ENCODE measurements at places on chromosomes 16 and 17.

GRCh38 chr17:31433091-31433790 lies 41.8 kb downstream of the RAB11FIP4 start:
- no peak for DNase-seq

DNA sequence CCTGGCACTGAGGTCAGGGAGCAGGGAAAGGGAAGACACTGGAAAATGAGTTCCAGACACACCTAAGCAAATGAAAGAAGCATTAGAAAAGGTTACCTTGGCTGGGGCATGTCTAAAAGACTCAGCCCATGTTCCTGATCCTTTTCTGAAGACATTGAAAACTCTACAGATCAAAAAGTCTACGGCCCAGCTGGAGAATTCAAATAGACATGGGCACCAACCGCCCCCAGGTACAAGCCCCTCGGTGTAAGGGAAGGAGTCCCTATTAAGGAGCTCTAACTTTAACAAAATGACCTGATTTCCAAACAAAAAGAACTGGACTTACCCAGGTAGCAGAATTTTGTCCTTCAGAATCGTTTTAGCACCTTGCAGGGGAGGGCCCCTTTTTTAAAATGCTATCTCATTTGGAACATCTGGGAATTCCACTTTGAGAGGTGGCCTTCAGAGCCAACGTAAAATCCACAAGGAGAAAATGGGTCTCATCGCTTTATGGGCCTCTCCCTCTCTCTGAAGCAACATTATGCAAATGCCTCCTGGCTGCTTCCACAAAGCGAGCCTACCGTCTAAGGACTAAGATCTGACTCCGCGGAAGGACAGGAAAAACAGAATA lies 43.6 kb upstream of the RBFOX3 start:
- no peak for DNase-seq

GRCh38 chr16:27269300-27270150 lies 953 bp upstream of the NSMCE1 start:
- DNase-seq, result no peak

DNA sequence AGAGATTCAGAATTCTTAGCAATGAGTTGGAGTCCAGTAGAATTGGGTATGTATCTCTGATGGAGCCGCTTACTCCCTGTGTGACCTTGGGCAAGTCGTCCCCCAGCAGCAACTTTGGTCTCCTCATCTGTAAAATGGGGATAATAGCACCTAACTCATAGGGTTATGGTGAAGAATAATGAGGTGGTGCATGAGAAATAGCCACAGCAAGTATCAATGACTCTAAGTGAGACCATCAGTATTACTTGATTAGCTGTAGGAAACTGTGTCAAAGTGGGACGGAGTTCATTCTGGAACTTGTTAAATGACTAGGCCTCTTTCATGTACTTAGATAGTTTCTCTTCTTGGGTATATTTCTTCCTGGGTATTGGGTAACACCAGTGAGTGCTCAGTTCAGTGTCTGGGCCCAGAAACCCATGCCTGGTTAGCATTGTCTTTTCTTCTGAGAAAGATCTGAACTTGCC lies 6.4 kb downstream of the PRKCB start:
- DNase-seq, result no peak

- no peak for DNase-seq
These were observed 5.8 kb downstream of the CHTF18 start for GRCh38 chr16:794091-794822.

GRCh38 chr16:69321080-69321479 lies 9.3 kb downstream of the PDF start:
- no peak for DNase-seq

- DNase-seq, result peak; percentile 55
These were observed 27.2 kb downstream of the ABCC3 start for GRCh38 chr17:50661795-50662391.

GRCh38 chr17:29283496-29283895 lies 10.5 kb downstream of the NUFIP2 start:
- no peak for DNase-seq

GRCh38 chr16:22317625-22318024 lies 20.4 kb downstream of the POLR3E start:
- no peak for DNase-seq

DNA sequence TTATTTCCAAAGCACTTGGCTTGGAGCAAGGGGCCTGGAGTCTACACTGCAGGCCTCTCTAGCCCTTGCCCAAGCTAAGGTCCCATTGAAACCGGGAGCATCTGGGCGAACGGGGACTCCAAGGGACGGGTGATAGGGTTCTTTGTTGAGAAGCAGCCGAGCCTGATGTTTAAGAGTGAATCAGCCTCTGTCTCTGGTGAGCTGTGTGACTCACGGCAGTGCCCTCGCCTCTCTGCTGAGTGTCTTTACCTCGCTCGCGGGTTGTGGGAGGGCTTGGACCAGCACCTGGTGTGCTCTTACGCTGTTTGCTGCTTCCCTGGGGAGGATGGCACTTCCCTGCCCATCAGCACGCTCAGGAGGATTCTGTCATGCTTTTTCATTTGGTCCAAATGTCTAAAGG lies 1.3 kb downstream of the HGS start:
- DNase-seq, result no peak

DNA sequence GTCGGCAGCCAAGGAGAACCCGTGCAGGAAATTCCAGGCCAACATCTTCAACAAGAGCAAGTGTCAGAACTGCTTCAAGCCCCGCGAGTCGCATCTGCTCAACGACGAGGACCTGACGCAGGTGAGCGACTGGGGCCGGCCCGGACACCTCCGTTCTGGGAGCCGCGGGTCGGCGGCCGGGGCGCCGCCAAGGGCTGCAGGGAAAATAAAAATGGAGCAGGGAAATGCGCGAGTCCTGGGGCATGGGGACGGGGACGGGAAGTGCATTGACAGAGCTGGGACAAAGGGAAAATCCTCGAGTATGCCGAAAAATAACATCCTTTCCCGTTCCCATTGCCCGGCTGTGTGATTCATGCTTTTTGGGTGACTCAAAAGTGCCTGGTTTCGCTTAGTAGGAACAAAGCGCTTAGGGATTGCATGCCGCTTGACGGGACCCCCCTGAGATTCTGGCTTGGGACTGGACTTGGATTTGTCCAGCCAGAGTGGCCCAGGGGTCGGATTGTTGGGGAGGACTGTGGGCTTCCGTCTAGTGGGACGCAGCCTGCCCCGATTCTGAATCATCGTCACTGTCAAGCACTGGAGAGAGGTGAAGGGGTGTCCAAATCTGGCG lies 699 bp downstream of the MPRIP start:
- DNase-seq, result no peak

DNA sequence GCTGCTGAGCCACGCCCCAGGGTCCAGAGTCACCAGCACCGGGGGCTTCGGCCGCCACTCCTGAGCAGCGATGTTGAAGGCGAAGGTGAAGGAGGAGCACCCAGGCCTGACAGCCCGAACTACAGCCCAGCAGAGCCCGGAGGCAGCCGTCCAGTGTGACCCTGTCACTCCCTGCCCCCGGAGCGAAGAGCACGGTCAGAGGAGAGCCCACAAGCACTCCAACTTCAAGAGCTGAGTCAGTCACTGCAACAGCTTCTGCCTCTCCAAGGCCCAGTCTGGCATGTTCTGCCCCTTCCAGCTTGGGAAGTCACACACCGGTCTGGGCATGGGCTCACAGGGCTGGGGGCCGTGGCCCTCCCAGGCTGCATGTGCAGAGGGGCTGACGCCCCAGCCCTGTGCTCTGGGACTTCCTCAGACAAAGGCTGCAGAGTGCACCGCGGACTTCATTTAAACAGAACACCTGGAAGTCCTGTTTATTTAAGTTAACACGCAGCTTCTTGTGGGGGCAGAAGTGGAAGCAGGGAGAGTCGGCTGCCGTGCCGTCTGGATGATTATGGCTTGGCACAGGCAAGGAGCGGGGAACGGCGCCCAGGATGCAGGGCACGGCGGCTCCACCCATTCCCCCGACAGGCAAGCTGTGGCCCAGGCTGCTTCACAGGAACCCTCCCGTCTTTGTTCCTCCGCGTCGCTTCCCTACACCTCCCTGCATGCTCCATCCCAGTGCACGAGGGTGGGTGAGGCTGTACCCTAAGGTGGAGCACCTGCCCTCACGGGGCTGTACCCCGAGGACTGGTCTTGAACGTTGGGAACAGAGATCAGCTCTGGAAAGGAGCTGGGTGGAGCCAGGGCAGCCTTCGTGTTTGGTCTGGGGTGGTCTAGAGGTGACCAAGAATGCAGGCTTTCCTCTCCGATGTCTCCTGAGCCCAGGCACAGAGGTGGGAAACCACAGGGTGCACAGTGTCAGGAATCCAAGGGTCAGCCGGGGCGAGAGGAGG lies 68.9 kb upstream of the METRNL start:
- DNase-seq, result no peak

DNA sequence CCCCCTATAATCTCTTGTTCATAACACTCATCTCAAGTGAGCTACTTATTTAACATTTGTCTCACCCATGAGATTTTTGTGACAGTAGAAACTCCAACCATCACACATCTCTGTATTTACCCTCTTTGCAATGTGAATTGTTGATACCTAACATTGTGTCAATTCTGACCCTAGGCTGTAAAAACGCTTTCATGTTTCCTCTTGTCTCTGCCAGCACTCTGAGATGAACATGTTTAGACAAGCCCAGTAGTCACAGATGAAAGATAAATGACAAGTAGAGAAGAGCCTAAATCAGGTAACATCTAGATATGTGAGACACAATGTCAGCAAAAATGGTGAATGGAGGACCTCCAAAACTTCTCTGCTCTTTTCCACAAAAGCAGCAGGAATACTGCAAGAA lies 1254.5 kb upstream of the GOT2 start:
- no peak for DNase-seq

GRCh38 chr16:73068541-73069401 lies 20.8 kb upstream of the ZFHX3 start:
- DNase-seq, result peak; percentile 97

- DNase-seq, result no peak
These were observed 5.9 kb upstream of the SDK2 start for GRCh38 chr17:73650140-73650539.

DNA sequence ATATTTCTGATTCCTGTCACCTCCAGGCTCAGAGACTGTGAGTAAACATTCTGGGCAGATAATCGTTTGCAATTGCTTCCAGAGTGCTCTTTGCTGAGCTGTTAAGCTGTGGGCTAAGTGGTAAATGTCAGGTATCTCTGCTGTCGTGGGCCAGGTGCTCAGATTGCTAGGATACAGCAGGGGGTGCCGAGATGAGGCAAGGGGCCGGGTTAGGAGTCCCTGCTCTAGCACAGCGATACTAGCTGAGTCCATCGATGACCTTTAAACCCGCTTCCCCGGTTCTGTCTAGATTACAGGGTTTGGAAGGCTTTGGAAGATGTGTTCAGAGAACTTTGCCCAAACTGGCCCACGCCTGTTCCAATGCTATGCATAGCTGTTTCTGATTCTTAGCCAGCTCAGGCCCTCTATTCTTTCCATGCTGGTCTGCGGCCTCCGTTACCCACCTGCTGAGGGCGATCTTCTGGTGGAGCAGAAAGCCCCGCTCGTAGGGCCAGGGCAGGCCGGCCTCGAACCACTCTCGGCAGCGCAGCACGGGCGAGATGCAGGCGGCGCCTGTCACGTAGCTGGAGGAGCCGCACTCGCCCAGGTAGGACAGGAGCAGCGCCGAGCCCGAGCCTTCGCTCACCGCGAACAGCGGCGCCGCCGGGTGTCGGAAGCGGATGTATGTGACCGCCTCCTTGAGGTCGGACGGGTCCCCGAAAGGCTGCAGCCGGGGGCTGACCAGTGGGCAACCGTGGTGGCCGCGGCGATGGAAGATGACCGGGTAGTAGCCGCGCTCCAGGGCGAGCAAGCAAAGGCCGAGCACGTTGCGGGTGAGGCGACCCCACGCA lies 979 bp downstream of the ABHD15 start:
- DNase-seq, result no peak

- DNase-seq, result no peak
These were observed 20.0 kb upstream of the ITGB4 start for GRCh38 chr17:75701288-75701687.

DNA sequence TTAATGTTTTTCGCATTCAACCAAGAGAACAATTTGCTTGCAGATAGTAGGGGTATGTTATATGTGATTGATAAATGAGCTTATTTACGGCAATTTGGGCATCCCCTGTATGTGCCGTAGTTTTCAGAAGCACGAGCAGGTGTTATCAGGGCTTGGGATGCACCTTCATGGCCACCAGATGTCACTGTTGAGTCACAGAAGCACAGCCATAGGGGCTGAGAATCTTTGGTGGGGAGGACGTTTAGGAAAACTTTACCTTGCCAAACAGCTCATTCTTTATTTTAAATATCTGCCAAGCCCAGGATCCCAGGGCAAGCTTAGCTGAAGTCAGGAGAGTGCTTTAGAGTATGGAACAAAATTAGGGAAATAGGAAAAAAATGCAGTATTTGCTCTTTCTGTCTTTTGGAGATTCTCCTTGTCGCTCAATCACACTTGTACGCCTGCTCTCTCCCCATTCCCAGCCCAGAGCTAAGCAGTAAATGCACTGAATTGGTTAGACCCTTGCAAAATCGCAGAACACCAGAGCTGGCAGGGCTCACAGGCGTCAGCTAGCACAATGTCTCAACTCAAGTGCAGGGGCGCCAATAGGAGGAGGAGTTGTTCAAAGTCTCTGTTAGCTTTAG lies 93.6 kb upstream of the MPHOSPH6 start:
- DNase-seq, result no peak

DNA sequence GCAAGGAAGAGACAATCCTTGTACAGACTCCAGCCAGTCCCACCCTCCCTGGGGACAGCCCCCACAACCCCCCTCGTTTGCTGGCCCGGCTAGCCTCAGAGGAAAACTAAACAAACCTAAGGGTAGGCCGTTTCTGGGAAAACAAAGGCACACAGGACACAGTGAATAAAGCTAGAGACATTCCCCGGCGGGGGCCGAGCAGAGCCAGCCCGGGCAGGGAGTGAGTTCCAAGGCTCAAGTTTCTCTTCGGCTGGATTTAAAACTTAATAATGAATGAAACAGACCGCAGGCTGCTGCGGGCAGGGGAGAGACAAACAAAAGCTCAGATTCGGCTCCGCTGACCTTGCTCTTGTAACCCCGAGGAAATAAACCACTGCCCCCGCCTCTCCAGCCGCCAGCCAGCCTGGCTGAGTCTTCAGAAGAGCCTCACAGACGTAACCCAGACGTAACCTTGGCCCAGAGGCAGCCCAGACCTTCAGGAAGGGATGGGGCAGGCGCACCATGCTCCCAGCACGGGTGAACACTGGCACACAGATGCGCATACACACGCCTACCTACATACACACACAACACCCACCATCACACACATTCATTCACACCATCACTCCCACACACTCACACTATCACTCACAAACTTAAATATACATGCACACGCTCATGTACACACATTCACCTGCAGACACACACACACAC lies 216.0 kb downstream of the ZNF423 start:
- peak; percentile 80 for DNase-seq

DNA sequence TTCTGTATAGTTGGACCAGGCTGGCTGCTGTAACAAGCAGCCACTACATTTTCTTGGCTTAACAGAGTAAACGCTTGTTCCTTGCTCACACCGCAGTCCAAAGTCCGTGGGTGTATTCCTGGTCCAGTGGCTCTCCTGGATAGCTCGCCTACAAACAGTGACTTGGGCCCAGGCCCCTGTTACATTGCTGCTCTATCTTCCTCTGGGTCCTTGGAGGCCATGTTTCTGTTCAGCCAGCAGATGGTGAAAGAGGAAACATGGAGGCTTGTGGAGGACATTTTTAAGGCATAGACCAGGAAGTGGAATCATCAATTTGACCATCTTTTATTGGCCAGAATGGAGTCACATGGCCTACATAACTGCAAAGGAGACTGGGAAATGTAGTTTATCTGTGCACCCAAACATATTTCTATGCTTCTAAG lies 55.1 kb downstream of the ATP2C2 start:
- DNase-seq, result no peak

- DNase-seq, result no peak
These were observed 1.7 kb downstream of the SLC25A10 start for GRCh38 chr17:81713556-81714411.

All from ascending aorta (tissue), 2 donors.